ENCODE measurements at places on chromosomes 1 and 21. TPM values are rescaled to one million over a fixed set of nuclear protein-coding genes. Genes with fewer than 3 reads are reported as not detected.
A peak's percentile ranks its signal among the peaks of the same experiment; 100 is the strongest.

AADACL4 gene
- not detected for total RNA-seq

RAB3B gene
- total RNA-seq, result not detected

CR2 gene
- total RNA-seq, result 0.15 TPM

RGSL1 gene
- not detected for total RNA-seq

- DNase-seq, result no peak
- H3K27ac ChIP-seq, result no peak overlapping the region
- H3K36me3 ChIP-seq, result no peaks in the 10 kb centered on the region
- peaks cover 18% of the 10 kb centered on the region for H3K4me1 ChIP-seq
Observed at GRCh38 chr1:12159816-12160215, 7.0 kb upstream of the TNFRSF1B start.

- no peaks in the 10 kb centered on the region for H3K36me3 ChIP-seq
- H3K4me3 ChIP-seq, result no peak overlapping the region
- no peaks in the 10 kb centered on the region for H3K27me3 ChIP-seq
- H3K27ac ChIP-seq, result peak overlapping the region; percentile 10
Observed at GRCh38 chr1:244957525-244957924, 93.2 kb upstream of the HNRNPU start.

- no peak overlapping the region for H3K4me3 ChIP-seq
- H3K27ac ChIP-seq, result no peak overlapping the region
- no peaks in the 10 kb centered on the region for H3K4me1 ChIP-seq
- DNase-seq, result no peak
- H3K36me3 ChIP-seq, result no peaks in the 10 kb centered on the region
- H3K27me3 ChIP-seq, result no peaks in the 10 kb centered on the region
Observed at GRCh38 chr21:25246546-25246945, 360.7 kb downstream of the MRPL39 start.

DNA sequence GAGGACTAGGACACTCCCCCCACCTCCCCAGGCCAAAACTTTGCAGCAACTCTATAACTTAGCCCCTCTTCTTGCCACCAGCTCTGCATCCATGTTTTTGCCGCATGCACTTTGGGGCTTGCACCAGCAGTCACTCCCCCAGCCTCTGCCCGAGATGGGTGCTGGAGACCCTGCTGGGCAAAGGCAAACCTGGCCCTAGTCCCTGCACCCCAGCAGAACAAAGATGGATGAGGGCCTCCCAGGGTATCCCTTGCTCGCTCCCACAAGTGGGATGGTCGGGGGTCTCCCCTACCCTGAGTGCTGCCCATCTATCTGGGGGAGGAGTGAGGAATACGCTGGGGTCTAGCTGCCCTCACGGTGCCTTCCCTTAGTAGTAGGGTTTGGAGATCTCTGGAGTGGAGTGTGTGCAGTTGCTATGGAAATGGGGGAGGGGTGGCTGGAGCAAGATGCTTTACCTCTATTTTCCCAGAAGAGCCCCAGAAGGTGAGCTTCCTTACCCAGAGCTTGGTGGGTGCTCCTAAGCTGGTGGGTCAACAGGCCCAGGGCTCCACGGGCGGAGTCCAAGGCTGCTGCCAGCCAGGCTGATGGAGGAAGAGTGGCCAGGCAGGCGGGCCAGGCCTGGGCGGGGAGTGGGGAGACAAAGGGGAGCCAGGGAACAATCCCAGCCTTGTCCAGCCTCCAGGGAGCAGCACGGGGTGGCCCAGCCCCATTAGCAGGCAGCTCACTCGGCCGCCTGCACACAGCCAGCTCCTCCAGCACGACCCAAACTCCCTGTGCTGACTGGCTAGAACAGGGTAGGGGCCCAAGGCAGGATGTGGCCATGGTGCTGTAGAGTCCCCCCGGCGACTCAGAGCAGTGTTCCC is at the start of gene PAQR6:
Gene PAQR6, minus strand, starts transcription at position 597 of the 863 bp plus-strand sequence. CDS start 1,325 bp downstream, outside the sequence.
- no peak within 1 kb of the TSS for H3K27ac ChIP-seq
- DNase-seq, result no peak
- H3K36me3 ChIP-seq, result no peaks in the 10 kb centered on the region
- H3K4me1 ChIP-seq, result peaks cover 7% of the 10 kb centered on the region
- H3K27me3 ChIP-seq, result peaks cover 20% of the 10 kb centered on the region

- H3K27ac ChIP-seq, result no peak overlapping the region
- peak; percentile 59 for DNase-seq
- no peaks in the 10 kb centered on the region for H3K36me3 ChIP-seq
- no peak overlapping the region for H3K4me3 ChIP-seq
Observed at GRCh38 chr1:155091071-155092051, 12.7 kb downstream of the EFNA3 start.

DNA sequence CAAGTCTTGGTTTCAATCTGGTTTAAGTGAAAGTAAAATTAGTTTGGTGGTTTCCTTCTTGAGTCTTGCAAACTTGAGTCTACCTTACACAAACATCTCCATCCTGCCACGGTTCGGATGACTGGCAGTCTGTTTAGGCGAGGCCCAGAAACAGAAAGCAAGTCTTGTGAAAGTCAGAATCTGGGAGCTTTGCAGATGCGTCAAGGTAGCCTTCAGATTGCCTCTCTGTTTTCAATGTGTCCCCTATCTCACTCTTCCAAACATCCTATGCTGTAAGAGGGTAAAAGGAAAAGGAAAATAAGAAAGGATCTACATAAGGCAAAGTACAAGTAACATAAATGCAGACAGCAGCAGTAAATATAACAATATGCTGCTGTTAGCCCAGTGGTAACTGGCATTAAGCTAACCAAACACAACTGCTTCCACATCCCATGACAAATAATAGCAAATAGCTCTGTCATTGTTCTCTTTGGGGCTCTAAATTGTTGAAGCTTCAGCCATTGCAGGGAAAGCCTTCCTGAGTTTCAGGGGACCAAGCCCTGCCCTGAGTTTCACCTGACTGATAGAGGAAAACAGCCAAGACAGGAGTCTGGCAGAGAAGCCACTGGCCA is 26.2 kb upstream of the C1orf105 start:
- H3K36me3 ChIP-seq, result no peaks in the 10 kb centered on the region
- H3K27me3 ChIP-seq, result no peaks in the 10 kb centered on the region
- no peak overlapping the region for H3K27ac ChIP-seq
- H3K4me3 ChIP-seq, result no peak overlapping the region
- no peak for DNase-seq

GRCh38 chr1:247440001-247440620 is 17.8 kb downstream of the OR2B11 start:
- no peaks in the 10 kb centered on the region for H3K4me1 ChIP-seq
- H3K4me3 ChIP-seq, result no peak overlapping the region
- no peaks in the 10 kb centered on the region for H3K27me3 ChIP-seq
- H3K27ac ChIP-seq, result no peak overlapping the region
- no peaks in the 10 kb centered on the region for H3K36me3 ChIP-seq

GRCh38 chr1:52288286-52288685 is 77.7 kb downstream of the CC2D1B start:
- no peak overlapping the region for H3K27ac ChIP-seq
- no peaks in the 10 kb centered on the region for H3K36me3 ChIP-seq
- H3K4me3 ChIP-seq, result no peak overlapping the region
- DNase-seq, result no peak
- no peaks in the 10 kb centered on the region for H3K27me3 ChIP-seq
